ENCODE measurements at places on chromosomes 5 and 9.

DNA sequence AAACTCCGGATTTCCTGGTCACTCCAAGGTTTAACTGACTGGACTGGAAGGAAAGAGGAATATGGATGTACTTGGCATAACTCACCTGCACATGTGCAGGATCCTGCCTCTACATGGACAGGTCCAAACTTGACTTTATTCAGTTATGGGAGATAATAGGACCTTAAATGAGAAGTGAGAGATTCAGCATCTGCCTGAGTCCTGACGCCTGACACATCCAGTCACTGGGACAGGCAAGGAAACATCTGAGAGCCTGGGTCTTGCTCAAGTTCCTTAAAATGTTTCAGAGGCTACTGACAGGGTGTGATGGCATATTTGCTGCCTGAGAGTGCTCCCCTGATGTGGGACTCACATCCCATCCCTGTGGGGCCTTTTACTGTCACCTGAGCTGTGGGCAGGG, 34.9 kb downstream of the ZNF354A start:
- no peak for DNase-seq

DNA sequence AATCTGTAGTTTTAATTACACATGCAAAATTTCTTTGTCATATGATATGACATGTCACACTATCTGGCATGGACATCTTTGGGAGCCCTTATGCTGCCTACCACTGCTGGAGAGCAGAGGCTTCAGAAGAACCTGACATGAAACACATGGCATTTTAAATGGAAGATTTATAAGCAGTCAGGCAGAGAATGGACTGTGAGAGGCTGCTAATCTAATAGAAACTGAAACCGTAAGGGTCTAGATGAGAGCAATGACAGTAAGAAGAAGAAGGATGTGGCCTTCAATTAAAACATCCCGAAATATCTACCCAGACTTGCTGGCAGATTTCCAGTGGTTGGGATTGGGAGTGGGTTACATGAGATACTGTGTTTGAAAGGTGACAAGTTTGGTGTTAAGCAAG, 149.8 kb downstream of the MACIR start:
- DNase-seq: no peak

DNA sequence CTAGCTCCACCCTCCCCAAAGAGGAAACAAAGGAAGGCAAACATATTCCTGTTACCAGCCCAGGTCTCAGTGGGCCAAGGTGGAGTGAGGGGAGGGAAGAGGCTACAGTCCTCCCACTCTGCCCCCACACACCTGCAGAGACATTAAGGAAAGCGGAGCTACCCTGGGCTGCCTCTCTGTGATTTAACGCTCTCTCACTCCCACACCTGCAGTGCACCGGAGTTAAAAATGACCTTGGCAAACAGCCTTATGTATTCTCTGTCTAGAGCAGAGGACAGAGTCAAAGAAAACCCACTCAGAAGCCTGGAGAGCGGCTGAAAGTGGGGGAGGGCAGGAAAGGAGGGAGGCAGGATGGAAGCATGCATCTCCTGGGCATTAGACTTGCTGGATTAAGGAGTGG, 32.7 kb downstream of the KCNIP1 start:
- no peak for DNase-seq

DNA sequence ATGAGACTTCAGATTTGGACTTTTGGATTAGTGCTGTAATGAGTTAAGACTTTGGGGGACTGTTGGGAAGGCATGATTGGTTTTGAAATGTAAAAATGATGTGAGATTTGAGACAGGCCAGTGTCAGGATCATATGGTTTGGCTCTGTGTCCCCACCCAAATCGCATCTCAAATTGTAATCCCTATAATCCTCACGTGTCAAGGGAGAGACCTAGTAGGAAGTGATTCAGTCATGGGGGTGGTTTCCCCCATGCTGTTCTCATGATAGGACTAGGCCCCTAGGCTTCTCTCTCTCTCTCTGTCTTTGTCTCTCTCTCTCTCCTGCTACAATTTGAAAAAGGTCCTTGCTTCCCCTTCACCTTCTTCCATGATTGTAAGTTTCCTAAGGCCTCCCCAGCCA, 473.3 kb upstream of the CD180 start:
- DNase-seq: no peak

GRCh38 chr9:109167716-109168115, 667 bp upstream of the FRRS1L start:
- no peak for DNase-seq

GRCh38 chr5:33230467-33231078, 210.2 kb upstream of the TARS1 start:
- no peak for DNase-seq

GRCh38 chr5:151718646-151719045, 31.9 kb upstream of the SPARC start:
- peak; percentile 94 for DNase-seq

DNA sequence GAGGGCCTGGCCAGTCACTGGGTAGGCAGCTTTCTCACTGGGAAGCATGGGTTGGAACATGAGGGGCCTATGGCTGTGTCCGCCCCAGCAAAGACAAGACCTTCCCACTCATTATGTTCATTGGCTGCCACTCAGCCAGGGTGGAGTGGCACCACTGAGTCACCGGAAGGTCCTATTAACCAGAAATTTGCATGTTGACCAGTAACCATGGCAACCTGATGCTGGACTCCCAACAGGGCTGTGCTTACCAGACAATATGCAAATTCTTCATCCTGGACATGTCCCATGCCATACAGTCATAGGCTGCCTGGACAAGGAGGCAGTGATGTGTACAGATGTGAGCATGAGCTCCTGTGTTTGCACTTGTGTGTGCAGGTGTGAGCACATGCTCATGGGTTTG, 66.7 kb downstream of the PSD2 start:
- peak; percentile 33 for DNase-seq
